ENCODE measurements at places on chromosomes 16 and 17.

- no peak for DNase-seq
Observed at GRCh38 chr16:57106767-57107166, 14.4 kb downstream of the CPNE2 start.

DNA sequence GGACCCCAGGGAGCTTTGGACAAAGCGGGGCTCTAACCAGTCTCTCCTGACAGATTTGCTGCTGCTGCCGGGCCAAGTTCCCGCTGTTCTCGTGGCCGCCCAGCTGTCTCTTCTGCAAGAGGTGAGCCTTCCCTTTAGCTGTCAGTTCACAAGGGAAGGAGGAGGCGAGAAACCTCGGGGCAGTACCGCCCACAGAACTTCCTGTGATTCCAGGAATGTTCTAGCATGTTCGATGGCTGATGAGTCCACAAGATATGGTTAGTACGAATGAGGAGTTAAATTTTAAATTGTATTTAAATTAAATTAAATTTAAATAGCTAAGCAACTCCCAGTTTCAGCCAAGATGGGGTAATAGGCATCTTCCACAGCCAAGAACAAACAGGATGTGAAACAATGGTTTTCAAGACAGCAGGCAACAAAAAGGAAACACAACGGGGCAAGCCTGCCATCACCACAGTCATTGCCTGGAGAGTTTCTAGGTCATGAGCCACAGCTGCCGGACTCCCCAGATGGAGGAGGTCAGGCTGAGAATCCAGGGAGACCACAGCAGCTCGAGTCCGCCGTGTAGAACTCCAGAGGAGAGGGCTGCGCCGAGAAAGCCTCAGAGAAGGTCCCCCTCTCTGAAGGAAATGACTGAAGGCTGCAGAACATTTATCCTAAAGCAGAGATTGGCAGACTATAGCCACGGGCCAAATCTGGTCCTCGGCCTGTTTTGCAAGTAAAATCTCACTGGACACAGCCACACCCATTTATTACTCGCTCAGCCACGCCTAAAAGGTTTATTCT is 9.5 kb upstream of the TCF25 start:
- peak; percentile 70 for DNase-seq

GRCh38 chr16:17408955-17409441 is 61.8 kb downstream of the XYLT1 start:
- DNase-seq: no peak

DNA sequence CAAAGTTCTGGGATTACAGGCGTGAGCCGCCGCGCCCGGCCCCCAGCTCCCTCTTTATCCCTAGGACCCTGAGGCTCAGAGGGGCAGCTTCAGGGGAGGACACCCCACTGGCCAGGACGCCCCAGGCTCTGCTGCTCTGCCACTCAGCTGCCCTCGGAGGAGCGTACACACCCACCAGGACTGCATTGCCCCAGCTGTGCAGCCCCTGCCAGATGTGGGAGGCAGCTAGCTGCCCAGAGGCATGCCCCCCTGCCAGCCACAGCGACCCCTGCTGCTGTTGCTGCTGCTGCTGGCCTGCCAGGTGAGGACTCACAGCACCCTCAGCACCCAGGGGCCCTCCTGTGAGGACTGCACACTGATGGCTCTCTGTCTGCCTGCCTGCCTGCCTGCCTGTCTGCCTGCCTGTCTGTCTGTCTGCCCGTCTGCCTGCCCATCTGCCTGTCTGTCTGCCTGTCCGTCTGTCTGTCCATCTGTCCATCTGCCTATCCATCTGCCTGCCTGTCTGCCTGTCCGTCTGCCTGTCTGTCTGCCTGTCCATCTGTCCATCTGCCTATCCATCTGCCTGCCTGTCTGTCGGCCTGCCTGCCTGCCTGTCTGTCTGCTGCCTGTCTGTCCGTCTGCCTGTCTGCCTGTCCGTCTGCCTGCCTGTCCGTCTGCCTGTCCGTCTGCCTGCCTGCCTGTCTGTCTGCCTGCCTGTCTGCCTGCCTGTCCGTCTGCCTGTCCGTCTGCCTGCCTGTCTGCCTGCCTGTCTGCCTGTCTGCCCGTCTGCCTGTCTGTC is 5.0 kb downstream of the GCGR start:
- DNase-seq: no peak

DNA sequence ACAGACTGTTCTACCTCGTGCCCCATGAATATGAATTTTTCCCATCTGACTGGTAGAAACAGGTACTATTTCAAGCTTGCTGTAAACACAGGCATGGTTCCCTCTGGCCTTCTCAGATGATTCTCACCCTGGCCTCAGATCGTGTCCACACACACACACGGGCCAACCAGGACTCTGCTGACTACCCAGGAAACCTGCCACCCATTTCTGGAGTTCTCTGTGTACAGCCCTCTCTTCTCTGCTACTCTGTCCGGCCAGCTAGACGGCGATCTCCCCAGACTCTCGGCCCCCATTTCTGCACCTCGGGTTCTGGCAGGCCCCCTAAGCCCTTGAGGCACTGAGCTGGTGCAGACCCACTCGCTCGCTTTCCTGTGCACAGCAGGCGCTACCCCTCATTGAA is 31.2 kb downstream of the RPA1 start:
- no peak for DNase-seq

GRCh38 chr16:12502676-12503075 is 301.0 kb downstream of the CPPED1 start:
- DNase-seq: no peak

- DNase-seq: no peak
Observed at GRCh38 chr16:71880176-71880575, 3.8 kb downstream of the ZNF821 start.

- DNase-seq: no peak
Observed at GRCh38 chr17:6101706-6102105, 31.5 kb downstream of the WSCD1 start.

GRCh38 chr17:47884905-47885730 is 10.9 kb upstream of the SP2 start:
- no peak for DNase-seq

DNA sequence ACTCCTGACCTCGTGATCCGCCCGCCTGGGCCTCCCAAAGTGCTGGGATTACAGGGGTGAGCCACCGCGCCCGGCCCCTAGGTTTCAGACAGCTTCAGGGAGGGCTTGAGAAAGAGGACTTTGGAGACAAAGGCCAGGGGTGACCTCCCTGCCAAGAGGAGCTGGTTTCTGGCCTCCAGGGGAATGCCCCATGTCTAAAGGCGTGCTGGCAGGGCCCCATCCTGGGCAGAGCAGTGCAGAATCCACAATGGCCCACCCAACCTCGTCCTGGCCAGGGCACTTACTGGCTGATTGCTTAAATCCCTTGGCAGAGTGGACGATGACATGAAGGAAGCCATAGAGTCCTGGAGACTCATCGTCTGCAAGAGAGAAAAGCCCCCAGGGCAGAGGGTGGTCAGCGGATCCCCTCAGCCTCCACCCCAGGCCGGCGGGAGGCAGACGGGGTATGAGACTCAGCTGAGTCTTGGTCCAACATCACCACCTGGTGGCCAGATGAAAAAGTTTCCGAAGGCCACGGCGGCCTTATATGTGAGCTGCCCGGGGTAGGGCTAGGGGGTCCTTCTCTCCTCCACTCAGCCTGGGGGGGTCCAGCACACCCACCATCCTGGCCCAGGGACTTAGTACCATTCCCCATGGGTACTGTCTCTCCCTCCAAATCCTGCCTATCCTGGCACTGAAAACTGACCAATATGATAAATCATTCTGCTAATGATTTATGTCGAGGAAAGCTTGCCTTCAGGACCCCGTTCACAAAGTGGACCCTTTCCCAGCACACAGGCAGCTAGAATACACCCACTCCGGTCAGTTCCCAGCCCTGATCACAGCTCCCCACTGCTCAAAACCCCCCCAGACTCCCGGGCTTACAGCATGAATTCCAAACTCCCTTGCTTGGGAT is 59.1 kb downstream of the TIMM22 start:
- DNase-seq: peak; percentile 44

- DNase-seq: no peak
Observed at GRCh38 chr16:8656376-8656775, 18.0 kb upstream of the ABAT start.

- DNase-seq: peak; percentile 74
Observed at GRCh38 chr17:7045492-7046126, 1.7 kb upstream of the SLC16A11 start.

GRCh38 chr16:23587726-23588125 is 8.4 kb downstream of the NDUFAB1 start:
- DNase-seq: no peak

- no peak for DNase-seq
Observed at GRCh38 chr17:76577876-76578275, 7.8 kb downstream of the ST6GALNAC2 start.

DNA sequence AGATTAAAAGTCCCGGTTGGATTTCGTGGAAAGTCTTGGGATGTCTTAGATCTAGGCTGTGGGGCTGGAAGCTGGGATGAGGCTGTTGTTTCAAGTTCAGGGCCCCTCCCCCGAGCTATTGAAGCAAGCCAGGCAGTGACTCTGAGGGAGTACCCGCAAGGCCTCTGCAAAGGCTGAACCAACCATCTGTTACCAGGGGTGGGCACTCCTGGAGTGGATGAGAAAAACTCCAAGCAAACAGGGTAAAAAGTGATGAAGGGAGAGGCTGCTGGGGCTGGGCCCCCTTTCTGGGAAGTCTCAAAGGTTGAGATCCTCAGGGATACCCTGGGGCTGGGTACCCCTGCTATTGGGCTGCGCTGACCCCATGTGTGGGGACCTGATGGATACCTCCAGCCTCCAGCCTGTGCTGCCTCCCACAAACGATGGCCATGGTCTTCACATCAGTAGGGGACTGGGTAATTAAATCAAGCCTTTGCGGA is 82.4 kb upstream of the KIFC3 start:
- DNase-seq: no peak

DNA sequence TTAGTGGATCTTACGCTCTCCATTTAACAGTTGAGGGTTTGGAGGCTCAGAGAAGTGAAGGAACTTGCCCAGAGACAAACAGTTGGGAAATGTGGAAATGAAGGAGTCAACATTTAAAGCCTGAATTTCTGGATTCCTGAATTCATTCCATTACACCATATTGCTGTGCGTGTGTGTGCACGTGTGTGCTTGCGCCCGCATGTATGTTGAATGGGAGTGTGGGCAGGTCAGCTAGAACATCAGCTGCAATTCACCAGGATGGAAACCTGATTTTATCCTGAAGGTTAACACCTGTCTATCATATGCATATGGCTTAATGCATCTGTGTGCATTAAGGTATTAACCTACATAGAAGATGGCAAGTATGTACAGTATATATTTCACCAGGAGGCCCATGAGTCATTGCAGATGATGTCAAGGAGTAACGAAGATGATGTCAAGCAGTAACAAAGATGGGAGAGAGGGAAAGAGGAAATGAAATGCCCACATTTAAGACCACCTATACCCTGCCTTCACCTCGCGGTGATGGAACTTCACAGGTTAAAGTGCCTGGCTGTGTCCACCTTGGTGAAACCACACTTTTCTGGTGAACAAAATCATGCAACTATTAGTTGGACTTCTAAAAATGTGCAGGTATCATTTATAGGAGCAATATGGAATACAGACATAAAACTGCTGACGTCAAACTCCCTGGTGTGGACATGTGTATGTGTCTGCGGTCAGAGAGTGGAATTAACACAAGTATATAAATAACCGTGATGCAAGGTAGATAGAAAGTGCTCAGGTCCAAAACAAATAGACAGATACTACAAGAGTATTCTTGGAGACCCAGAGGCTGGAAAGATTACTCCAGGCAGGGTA is 832 bp upstream of the ADAP2 start:
- no peak for DNase-seq

- DNase-seq: no peak
Observed at GRCh38 chr17:62778990-62779681, 29.0 kb downstream of the MARCHF10 start.

DNA sequence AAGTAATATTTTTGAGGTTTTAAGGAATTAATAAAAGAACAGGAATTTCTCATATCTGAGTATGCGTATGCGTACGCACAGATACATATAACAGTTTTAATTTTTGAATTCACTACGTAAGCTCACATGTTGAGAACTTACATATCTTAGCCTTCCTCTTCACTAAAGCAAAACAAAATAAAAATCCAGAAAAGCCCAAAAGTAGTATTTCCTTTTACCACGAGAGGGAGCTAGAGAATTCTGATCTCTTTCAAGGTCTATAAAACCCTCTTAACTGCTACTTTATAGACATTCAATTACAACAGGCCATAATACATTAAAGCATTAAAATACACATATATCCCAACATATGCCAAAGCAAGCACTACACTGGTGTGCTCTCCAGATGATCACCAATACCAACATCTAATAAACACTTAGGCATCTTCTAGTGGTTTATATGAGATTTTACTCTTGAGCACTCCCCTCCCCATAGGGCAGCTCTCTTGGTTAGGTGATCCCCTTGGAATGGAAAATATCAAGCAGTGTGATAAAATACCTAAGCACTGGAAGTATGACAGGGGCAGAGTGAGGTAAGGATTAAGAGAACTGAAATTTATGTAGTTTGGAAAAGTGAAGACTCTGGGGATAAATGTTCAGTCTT is 94.0 kb downstream of the SKAP1 start:
- peak; percentile 67 for DNase-seq

DNA sequence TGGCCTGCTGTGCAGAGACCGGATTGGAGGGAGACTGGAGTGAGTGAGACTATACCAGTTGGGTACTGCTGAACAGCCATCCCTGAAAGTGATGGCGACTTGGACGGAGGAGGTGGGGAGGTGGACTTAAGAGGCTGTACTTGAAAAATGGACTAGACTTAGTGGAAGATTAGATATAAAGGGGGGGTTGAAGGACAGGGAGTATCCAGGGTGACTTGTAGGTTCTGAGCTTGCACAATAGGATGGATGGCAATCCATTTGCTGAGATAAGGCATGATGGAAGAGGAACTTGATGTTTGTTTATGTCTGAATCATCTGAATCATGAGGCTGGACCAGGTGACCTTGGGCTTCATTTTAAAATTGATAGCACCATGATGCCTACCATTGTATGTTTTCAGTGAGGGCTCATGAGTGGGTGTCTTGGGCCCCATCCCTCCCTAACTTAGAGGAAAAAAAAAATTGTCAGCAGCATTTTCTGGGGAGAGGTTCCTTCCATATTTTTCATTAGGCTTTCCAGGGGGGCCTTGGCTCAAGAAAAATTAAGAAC is 41.2 kb downstream of the PRKCA start:
- DNase-seq: no peak

- no peak for DNase-seq
Observed at GRCh38 chr16:65598621-65599020, 476.8 kb upstream of the CDH11 start.

DNA sequence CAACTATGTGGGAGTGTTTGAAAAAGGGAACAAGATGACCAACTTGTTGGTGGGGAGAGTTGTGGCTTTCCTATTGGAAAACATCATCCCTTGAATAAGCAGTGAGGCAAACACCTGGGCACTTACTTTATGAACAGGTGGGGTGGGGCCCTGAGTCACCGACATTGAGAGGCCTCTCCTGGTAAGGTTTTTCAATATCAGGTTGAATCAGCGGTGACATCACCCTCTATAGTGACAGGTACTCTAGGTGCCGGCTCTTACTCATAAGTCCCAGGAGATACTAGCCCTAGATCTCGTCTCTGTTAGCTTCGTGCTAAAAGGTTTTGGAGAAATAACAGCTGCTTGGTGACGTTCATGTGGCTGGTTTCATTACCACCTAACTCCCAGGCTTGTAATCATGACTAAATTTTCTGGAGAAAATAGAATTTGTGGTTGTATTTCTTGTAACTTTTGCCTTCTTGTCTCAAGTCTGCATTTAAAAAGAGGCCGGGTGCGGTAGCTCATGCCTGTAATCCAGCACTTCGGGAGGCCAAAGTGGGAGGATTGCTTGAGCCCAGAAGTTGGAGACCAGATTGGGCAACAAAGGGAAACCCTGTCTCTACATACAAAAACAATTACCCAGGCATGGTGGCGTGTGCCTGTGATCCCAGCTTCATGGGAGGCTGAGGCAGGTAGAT is 19.3 kb downstream of the CDH1 start:
- DNase-seq: peak; percentile 94
